ENCODE measurements at places on chromosomes 6 and 20.

DNA sequence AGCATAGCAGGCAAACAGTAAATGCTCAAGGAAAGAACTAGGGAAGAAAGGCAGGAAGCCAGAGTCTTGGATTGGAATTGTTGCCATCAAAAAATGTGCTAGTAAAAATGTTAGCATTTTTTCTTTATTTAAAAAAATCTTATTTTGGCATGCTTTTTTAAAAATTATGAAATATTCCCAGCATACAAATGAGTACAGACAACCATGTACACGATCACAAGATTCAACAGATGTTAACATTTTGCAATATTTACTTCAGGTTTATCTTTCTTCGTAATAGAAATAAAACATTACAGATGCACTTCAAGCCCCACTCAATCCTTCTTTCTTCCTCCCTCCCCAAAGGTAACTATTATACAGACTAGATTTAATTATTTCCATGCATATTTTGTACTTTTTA, 27.4 kb upstream of the NOP56 start:
- H3K4me3 ChIP-seq: no peak overlapping the region
- H3K4me1 ChIP-seq: no peaks in the 10 kb centered on the region
- H3K36me3 ChIP-seq: no peaks in the 10 kb centered on the region

DNA sequence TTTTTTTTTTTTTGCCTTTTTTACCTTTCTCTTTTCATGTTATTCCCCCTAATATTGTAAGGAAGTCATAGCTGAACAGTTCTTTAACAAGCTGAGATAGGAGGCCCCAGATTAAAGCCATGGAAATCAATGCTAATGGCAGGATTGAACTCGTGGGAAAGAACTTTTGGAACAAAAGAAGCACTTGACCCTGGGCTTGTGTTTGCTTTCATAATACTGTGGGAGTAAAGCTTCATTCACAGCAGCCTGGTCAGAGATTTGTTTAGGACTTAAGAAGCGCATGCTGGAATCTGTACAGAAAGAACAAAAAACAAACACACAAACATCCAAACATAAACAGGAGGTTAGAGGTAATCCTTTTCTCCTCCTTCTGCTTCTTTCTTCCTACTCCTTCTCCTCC, 5.1 kb downstream of the HEY2 start:
- no peak for DNase-seq
- no peak overlapping the region for H3K4me3 ChIP-seq
- H3K4me1 ChIP-seq: peaks cover 11% of the 10 kb centered on the region
- H3K27me3 ChIP-seq: peaks cover 25% of the 10 kb centered on the region

- no peaks in the 10 kb centered on the region for H3K27me3 ChIP-seq
- no peaks in the 10 kb centered on the region for H3K4me1 ChIP-seq
- no peaks in the 10 kb centered on the region for H3K36me3 ChIP-seq
These were observed 628.0 kb downstream of the KIF16B start for GRCh38 chr20:15945289-15945688.

- DNase-seq: no peak
- H3K4me1 ChIP-seq: peaks cover 5% of the 10 kb centered on the region
- H3K27me3 ChIP-seq: peaks cover 85% of the 10 kb centered on the region
- H3K4me3 ChIP-seq: no peak overlapping the region
- H3K27ac ChIP-seq: no peak overlapping the region
These were observed 12.2 kb downstream of the PRDM13 start for GRCh38 chr6:99618649-99619408.

GRCh38 chr6:16337295-16337975, 99.0 kb downstream of the GMPR start:
- H3K36me3 ChIP-seq: peaks cover 5% of the 10 kb centered on the region
- no peak overlapping the region for H3K27ac ChIP-seq
- no peak for DNase-seq
- H3K4me3 ChIP-seq: no peak overlapping the region
